ENCODE measurements at places on chromosomes 7 and 10. TPM values are rescaled to one million over a fixed set of nuclear protein-coding genes. Genes with fewer than 3 reads are reported as not detected.

The NOLC1 gene
- total RNA-seq, result 32.6 TPM

The EN2 gene
- total RNA-seq, result not detected

The CPA2 gene
- total RNA-seq, result not detected

The EMX2 gene
- 3.1 TPM for total RNA-seq

The ACADSB gene
- 13.1 TPM for total RNA-seq

The CCNY gene
- 52.6 TPM for total RNA-seq

The PRKCQ gene
- total RNA-seq, result 2.2 TPM

The DGKI gene
- 201 TPM for total RNA-seq

The AKR1C8 gene
- total RNA-seq, result not detected

The SUN3 gene
- total RNA-seq, result not detected

The OPN1SW gene
- not detected for total RNA-seq

The CPA4 gene
- total RNA-seq, result not detected

The TBX20 gene
- total RNA-seq, result not detected
